ENCODE measurements at places on chromosomes 2 and 18.

DNA sequence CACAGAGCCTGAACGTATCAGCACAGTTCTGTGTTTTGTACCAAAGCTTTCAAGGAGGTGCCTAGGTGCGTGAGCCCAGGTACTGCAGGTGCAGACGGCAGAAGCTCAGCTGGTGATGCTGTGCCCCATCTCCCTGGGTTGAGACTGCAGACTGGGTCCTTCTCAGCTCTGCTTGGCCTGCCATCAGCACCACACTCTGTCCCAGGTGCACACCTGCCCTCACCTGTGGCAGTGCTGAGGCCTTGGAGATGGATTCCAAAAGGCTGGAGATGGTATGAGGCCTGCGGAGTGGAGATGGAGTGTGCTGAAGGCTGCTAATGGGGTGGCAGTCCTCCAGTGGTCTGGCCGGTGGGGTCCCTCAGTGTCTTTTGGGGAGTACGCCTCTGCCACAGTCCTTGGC, 9.3 kb downstream of the LDLRAD4 start:
- DNase-seq: no peak

DNA sequence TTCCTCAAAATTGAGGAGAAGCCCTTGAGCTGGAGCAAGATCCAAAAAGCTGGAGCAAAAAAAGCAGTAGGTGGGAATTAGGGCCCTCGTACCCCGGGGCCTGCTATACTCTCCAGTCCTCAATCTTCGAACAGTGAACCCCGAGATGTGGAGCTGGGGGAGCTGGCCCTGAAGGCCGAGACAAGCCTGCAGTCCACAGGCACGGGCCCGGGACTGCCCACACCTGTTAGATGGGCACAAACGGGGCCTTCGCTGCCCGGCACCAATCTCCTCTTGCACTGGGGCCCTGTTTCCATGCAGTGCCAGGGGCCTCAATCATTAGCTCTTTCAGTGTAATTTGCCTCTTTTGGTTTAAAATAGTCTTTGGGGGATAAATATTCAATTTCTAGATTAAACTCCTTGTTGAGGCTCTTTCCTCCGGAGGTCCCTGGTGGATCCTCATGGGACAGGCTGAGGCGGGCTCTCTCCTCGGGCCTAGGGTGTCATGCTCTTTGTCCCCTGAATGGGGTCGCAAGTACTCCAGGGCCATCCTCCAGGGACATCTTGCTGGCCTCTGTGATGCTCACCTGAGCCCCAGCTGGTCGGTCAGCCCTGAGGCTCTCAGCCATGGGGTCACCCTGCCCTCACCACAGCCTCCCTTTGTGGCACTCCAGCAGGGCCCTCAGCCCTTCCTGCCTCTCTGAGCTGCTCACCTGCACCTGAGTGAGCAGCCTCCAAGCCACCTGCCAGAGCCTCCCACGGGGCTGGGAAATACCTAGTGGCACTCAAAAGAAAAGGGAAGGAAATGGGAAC, 223.6 kb downstream of the ALPK2 start:
- no peak for DNase-seq

- no peak for DNase-seq
Measured at GRCh38 chr18:10713409-10713808, 187.6 kb downstream of the NAPG start.

DNA sequence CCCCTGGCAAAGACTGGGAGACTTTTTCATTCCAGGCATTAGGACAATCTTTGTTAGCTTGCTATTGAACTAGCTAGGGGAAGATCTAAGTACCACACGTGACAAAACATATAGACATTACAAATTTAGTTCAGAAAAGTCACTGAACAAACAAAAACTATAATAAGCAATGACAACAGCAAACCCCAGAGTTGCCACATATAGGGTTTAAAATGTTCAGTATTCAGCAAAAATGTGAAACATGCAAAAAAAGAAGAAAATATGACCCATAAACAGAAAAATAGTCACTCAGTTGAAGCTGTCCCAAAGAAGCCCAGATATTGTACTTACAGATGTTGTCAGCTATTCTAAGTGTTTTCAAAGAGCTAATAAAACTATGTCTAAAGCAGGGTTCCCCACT, 431.1 kb upstream of the CDH2 start:
- DNase-seq: no peak

DNA sequence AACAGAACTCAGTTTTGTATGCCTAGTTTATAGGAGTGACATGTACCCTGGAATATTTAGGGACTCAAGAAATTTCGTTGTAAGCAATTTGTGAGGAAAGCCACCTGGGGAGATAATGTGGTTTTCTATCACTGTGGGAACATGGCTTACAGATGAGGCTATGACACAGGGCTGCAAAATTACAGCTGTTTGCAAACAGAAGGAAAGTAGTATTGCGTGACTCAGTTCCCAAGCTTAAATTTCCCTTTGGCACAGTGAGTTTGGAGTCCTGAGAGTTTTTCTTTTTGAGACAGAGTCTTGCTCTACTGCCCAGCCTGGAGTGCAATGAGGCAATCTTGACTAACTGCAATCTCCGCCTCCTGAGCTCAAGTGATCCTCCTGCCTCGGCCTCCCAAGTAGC, 149.8 kb downstream of the MYO5B start:
- no peak for DNase-seq
